ENCODE measurements at places on chromosomes 3 and 15.

- DNase-seq = no peak
These were observed 25.3 kb downstream of the LPP start for GRCh38 chr3:188179006-188179966.

- no peak for DNase-seq
These were observed 14.7 kb upstream of the LMCD1 start for GRCh38 chr3:8486936-8487335.

GRCh38 chr3:58349792-58350626, 17.3 kb downstream of the PXK start:
- no peak for DNase-seq

DNA sequence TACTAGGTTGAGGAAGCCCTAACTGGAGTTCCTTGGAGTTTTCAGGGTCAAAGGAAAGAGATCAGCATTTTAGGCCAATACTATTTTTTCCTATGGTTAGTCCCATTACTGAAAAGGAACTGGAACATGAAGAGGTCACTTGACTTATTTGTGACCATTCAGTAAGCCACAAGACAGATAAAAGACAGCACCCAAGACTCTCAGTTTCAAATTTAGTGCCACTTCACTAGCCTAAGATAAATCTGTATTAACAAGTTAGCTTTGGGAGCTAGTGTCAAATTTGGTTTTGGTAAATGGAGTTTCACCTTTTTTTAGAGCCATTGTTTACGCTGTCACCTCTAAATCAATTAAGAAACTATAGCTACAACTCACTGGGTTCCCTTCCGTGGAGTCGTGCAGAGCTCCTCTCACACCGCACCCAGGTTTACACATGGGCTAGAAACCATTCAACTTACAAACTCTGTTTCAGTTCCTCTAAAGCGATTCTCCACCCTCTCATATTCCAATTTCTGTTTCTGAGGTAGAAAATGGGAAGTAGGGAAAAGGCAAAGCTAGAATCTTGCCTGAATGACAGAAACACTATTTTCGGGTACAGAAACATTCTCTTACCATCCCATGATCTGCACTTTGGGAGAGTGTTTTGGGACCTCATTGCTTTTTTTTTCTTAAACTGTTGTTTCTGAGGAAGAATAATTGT, 14.4 kb downstream of the CCDC32 start:
- DNase-seq = no peak

GRCh38 chr15:43127752-43128151, 5.6 kb upstream of the TMEM62 start:
- no peak for DNase-seq

DNA sequence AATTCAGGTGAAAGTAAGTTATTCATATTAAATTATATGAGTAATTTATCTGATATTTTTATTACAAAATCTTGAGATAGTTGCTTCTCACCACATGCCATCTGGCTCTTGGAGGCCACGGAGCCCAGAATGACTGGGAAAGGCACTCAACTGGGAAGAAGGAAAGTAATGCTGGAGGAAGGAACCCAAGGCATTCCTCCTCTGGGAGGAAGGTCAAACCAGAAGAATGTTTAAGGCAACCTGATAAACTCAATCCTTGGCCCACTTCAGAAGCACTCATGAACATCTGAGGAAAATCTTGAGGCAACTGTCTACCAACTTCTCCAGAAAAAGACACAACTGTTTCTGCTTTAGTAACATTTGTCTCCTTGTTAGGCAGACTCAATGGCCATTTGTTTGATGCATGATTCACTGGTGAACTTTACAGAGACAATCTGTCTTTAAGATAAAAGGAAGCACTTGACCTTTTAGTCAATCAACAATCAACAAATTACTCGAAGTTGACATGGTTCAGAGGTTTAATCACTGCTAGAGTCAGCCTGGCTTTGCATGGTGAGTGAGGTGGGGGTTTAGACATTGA, 261.4 kb upstream of the MME start:
- no peak for DNase-seq

DNA sequence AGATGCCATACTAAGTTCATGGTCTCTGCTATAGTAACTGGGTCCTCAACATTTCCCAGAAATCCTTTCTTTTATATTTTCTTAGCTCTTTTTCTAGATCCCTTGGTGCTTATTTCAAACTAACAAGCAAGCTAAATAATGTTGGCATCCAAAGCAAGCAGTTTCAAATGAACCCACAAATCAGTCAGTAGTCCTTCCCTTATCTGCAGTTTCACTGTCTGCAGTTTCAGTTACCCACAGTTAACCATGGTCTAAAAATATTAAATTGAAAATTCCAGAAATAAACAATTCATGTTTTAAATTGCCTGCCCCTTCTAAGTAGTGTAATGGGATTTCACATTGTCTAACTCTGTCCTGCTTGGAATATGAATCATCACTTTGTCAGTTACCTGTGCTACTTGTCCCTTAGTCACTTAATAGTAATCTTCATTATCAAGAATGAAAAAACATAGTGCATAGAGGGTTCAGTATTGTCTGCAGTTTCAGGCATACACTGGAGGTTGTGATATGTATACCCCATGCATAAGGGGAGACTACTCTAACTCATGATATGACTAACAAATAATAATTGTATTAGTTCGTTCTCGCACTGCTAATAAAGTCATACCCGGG, 633.7 kb downstream of the MECOM start:
- no peak for DNase-seq

- no peak for DNase-seq
These were observed 650.8 kb upstream of the ADAMTS9 start for GRCh38 chr3:65338571-65338970.

DNA sequence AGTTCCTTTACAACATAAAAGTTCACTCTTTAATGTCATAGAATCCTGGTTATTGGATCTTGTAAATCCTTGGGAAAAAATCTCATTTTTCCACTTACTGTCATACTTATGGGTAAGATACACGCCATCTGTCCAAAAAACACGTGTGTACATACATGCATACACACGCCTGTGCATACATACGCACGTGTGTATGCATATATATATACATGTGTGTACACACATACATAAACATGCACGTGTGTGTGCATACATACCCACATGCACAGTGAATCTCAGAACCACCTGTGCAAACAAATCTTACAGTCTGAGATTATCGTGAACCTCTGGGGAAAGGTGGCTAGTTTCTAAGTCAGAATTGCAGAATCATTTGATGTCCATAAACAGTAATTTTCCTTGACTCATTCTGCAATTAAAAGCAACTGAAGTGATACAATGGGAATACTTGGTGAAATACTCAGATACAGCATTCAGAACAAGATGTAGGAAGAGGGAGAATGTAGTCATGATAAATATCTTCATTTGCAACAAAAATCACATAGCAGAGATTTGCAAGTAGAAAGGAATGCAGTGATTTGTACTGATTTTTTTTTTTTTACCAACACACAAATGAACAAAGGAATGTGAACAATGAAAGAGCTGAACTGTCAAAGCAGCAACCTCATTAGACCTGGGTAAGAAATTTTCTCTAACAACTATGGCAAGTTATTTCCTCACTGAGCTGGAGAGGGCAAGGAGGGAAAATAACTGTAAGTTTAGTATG, 160.6 kb upstream of the POU1F1 start:
- no peak for DNase-seq

DNA sequence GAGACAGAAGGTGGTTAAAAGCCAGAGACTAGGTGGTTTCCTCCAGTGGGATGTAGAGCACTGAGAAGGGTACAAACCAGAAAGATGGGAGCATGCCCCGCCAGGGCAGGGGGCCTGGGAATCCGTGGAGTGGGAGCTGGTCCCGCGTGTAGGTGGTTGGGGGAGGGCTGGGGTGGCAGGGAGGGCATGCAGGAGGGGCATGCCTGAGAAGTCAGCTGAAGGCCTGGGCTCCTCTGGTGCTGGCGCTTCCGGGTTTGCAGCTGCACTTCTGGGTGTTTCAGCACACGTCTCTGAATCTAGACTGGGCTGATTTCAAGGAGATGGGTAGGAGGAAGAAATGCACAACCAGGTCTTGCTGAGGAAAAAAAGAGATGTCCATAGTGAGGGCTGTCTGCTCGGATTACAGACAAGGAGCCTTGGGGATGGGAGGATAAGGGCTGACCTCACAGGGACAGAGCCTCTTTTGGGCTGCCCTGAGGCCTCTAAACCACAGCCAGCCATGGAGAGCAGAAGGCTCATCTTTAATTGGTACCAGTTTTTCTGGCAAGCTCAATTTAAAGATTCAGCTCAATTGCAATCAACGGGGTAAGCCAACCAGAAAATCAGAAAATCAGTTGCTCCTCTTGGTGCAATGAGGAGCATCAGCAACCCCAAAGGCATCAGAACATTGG, 151.9 kb downstream of the FAM43A start:
- no peak for DNase-seq

GRCh38 chr3:66923969-66924368, 74.1 kb upstream of the KBTBD8 start:
- DNase-seq = no peak

DNA sequence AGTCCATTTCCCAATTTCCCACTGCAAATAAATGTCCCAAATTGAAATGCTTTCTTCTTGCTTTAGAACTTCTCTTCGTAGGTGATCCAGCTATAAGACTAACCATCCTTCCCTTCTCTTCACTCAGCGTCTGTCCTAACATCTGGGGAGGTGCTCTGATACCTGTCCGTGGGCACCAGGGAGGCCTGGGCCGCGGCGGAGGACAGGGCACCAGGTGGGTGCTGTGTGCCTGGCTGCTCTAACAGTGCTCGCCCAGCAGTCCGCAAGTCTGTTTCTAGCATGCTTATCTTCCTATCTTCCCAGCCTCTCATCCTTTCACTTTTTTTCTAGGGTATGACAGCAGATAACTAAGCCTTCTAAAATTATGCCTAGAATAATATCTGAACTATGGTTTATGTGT, 37.3 kb downstream of the NKIRAS1 start:
- DNase-seq = no peak

GRCh38 chr3:23915537-23916108, 1.2 kb downstream of the NKIRAS1 start:
- DNase-seq = no peak

DNA sequence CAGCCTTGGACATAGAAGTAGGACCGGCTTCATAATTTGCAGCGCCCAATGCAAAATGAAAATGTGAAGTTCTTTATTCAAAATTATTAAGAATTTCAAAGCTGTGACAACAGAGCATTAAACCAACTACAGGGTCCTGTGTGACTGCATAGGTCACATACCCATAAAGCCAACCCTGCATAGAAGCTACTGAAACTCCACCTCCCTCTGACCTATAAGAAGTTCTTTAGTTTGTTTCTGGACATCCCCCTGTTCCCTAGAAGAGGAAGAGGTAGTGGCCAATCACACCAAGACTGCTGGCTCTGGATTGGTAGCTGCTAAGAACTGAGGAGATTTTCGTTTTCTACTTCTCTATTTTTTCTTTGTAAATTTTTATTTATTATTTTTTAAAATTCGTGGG, 9.0 kb upstream of the SELENOT start:
- DNase-seq = no peak

DNA sequence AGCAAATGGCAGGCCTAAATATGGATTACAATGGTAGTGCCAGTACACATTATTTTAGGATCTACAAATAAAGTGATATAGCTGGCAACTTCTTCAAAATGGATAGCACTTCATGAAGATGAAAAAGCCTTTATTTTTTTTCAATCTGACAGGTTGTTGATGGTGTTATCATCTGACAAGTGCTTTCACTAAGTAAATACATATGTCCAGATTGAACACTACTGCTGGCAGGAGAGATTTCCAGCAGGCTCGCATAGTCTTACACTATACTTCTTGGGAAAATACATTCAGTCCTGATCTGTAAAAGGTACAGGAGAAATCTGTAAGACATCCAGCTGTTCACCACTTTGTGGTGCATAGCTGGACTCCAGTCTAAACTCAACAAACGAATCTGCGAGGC, 50.9 kb upstream of the ALCAM start:
- DNase-seq = no peak

DNA sequence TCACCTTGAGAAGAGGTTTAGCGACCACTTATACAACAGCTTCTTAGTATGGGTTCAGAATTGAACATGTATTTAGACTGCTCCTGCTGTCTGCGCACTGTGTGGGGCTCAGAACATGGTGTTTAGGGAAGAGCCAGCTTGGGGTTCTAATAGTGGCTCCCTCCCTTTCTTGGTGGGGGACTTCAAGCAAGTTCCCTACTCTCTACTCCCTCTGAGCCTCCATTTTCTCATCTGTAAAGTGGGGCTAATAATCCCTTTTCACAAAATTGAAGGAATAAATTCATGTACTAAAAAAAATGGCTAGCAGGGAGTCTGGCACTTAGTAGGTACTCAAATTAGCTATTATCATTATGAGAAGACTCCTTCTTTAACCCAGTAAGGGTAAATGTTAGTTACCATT, 97.5 kb upstream of the SPATA12 start:
- no peak for DNase-seq

GRCh38 chr3:69142090-69142489, 19.7 kb upstream of the LMOD3 start:
- DNase-seq = no peak

DNA sequence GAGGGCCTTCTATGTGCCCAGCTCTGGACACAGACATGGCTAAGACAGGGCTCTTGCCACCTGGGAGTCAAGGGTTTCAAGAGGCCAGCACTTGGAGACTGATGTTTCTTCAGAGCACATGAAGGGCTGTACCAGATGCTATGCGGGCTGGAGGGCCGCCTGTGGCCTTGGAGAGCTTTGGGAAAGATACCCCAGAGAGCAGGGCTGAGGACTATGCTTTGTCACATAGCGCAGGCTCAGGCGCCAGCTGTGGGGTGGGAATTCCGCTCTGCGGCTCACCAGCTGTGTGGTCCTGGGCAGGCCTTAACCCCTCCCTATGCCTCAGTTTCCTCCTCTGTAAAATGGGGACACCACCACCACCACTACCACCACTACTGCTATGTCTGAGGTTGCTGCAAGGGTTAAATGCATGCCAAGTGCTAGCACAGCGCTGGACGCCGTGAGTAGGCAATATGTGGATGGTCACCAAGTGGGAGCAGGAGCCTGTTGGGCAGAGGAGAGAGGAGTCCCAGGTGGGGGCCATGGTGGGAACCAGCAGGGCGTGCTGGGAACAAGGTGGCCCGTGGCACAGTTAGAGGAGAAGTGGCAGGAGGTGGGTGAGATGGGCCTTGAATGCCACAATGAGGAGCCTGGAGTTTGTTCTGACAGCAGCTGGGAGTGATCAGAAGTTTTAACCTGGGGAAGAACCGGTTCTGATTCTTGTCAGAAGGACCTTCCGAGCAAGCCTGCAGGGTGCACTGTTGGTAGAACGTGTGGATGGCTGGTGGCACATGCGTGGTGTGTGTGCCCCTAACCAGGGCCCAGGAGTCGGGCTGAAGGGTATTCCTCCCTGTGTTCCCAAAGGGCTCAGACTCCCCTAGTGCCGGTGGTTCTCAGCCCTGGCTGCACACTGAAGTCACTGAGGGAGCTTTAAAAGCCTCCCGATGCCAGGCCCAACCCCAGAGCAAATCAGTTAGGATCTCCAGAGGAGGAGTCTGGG, 41.7 kb downstream of the FEM1B start:
- DNase-seq = no peak

- no peak for DNase-seq
These were observed 7.5 kb downstream of the CSNK1G1 start for GRCh38 chr15:64348455-64348854.
